Spinal cord (tissue), 10 donors: ENCODE measurements at places on chromosomes 4 and X.

- DNase-seq, result no peak
Observed at GRCh38 chrX:15207384-15207783, 62.5 kb downstream of the ASB9 start.

DNA sequence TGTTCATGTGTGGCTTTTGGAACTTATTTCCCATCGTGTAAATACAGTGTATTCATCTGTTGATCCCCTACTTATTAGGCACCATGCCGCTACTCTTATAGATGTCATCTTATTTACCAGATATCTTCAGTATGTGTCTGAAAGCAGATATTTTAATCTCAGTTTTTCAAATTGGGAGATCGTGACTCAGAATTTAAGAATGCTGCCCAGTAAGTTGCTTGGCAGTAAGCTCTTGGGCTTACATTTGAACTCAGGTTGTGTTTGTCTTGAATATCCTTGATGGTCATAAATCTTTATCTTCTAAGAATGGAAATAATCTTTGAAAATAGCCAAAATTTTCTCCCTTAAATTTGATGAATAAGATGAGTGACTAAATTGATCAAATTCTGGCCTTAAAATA is 45.9 kb upstream of the RPA4 start:
- DNase-seq, result no peak

GRCh38 chr4:81196126-81196650 is 18.8 kb downstream of the PRKG2 start:
- DNase-seq, result no peak

GRCh38 chr4:137993232-137993631 is 248.9 kb downstream of the SLC7A11 start:
- DNase-seq, result no peak

DNA sequence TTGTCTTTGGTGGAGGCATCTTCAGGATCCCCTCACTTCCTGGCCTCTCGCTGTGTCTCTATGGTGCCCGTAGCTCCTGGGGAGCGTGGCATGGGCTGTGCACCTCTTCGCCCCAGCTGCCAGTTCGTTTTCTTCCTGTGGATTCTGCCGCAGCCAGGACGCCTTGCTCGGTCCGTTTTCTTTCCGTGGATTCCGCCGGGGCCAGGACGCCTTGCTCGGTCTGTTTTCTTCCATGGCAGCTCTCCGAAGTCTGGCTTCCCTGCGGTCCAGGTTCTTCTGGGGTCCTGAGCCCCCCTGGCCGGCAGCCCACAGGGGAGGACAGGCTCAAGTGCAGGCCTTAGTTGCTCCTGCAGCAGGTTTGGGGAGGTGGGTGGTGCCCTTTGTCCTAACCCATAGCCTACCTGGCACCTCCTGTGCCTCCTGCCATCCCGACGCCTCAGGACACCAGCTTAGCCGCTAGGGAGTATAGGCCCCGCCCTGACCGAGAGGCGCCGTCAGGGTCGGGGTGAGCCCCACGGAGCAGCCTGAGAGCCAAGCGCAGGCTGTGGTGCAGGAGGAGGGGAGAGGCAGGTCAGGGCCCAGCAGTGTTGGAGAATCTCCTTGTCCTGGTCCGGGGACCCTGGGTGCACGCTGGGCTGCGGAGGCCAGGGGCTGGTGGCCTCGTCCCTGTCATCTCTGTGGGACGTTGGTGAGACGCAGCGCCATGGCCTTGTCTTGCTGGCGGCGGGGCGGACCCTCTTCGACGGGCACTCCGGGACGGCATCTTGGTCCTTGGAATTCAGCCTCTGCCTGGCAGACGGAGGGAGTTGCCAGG is 27.1 kb downstream of the UVSSA start:
- no peak for DNase-seq

- no peak for DNase-seq
Observed at GRCh38 chr4:141306331-141306730, 85.6 kb downstream of the ZNF330 start.

- no peak for DNase-seq
Observed at GRCh38 chr4:5722328-5722727, 11.3 kb downstream of the EVC start.

DNA sequence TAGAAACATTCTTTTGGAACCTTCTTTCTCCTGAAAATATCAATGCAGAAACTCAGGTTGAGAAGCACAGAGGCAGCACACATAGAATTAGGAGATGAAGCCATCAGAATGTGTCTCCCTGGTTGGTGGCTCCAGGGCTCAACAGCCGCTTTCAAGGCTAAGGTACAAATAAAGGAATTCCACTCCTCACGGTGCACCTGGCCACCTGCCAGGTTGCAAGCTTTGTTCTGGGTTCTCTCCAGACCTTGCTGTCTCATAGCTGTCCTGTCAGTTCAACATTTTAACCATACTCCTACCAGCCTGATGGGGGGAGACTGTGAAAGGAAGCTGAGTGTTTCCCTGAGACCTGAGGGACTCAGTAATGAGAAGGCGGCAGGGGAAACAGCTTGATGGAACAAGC is 96.3 kb upstream of the HPF1 start:
- no peak for DNase-seq

DNA sequence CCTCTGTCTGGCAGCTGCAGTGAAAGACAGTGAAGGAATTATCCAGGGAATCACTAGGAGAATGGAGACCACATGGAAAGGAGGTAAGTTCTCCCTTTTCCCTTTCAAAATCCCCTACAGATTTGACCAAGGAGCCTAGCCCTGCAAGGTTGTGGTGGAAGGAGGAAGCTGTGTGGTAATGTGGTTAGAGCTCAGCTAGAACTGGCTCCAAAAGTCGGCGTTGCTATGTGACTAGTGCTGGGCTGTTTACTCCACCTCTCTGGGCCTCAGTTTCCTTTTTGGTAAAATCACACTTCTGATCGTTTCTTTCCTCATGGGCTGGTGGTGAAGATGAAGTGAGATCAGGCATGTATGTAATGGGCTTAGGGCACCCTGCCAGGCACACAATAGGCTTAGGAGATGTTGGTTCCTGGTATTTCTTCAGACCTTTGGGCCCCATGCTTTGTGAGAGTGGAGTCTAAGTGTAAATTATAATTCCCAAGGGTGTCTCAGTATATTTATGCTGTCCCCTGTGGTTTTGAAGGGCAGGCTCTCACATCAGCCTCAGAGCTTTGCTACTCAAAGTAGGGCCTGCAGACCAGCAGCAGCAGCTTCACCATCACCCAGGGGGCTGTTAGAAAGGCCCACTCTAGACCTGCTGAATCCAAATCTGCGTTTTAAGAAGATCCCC is 183.7 kb upstream of the BCOR start:
- no peak for DNase-seq

GRCh38 chr4:69823481-69824186 is 36.3 kb downstream of the SULT1E1 start:
- no peak for DNase-seq

DNA sequence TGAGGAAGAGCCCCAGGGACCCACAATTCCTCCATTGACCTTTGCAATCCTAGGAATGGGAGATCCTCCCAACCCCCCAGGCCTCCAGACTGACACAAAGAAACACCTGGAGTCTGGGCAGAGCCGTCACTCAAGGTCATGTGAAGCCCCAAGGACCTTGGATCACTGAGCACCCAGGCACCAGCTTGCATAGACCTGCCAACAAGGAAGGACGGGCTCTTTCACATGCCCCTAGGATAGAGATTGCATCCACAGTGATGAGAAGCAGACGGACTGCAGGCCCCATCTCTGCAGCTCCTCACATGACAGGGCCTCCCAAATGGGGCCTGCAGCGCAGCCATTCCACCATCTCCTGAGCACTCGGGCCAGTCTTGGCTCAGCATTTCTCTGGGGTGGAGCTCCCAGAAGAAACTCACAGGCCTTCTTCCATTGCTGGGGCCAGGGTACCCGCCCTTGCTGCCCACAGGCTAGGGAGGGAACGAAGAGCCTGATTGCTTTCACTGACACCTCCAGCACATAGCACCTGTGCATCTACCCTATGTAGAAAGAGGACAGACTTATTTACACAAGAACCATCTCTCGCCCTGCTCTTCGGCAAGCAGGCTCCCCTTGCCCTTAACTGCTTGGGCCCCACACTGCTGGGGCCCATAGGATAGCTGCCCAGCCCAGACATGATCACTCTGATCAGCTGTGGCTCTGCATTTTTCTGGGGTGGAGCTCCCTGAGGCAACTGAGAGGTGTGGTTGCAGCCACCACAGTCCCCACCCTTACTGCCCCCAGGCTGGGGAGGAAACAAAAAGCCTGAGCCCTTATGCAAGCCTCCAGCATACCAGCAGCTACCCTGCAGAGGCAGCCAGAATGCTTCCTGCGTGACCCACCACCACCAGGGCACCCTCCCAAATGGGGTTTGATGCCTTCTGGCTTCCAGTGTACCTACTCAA is 185.7 kb upstream of the ZCCHC13 start:
- no peak for DNase-seq

DNA sequence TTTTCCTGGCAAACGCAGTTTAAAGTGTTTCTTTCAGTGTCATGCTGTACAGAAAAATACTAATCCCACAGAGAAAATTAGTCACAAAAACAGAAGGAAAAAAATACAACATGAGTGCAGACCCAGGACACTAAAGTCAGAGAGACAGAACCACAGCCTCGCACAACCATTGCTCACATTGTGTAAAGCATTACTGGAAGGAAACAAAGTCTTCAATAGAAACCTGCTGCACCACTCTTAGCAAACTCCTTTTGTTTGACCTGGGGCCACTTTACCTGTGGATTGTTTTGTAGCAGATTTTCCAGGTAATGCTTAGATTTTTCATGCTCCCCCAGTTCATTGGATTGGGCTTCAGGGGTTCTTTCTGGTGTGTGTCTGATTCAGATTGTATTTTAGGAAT is 131.8 kb upstream of the TMLHE start:
- DNase-seq, result no peak

GRCh38 chr4:139903845-139904244 is 238.2 kb downstream of the MGST2 start:
- DNase-seq, result no peak

GRCh38 chr4:42357325-42357724 is 40.0 kb upstream of the SHISA3 start:
- no peak for DNase-seq

- DNase-seq, result peak; percentile 29
Observed at GRCh38 chrX:111445485-111445884, 33.5 kb upstream of the DCX start.

GRCh38 chrX:8731559-8732395 is at the start of gene ANOS1:
ANOS1 (minus strand) TSS chrX:8732137; CDS start chrX:8732036, 101 bp downstream.
- peak; percentile 63 for DNase-seq

GRCh38 chr4:3047464-3048286 is 26.7 kb downstream of the HTT-AS start:
- no peak for DNase-seq

DNA sequence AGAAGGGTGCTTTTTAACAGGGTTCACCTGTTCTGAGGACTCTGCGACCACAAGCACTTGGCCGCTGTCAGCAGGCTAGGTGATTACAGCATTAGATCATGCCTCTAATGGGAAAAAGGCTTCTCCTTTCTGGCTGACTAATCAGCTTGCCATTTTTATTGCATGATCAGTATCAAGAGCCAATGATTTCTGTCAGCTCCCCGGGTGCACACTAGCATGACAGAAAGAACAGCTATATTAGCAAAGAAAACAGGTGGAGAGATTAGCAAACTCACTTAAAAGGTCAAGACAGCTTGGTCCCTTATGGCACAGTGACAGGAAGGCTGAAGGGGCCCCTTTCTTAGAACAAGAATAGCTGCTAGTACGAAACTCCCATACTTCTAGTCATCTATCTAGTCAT is 170.0 kb downstream of the SMIM20 start:
- no peak for DNase-seq

- no peak for DNase-seq
Observed at GRCh38 chr4:166481739-166482138, 608.7 kb downstream of the TLL1 start.

GRCh38 chrX:101397779-101398178 is 7.0 kb downstream of the RPL36A start:
- no peak for DNase-seq

DNA sequence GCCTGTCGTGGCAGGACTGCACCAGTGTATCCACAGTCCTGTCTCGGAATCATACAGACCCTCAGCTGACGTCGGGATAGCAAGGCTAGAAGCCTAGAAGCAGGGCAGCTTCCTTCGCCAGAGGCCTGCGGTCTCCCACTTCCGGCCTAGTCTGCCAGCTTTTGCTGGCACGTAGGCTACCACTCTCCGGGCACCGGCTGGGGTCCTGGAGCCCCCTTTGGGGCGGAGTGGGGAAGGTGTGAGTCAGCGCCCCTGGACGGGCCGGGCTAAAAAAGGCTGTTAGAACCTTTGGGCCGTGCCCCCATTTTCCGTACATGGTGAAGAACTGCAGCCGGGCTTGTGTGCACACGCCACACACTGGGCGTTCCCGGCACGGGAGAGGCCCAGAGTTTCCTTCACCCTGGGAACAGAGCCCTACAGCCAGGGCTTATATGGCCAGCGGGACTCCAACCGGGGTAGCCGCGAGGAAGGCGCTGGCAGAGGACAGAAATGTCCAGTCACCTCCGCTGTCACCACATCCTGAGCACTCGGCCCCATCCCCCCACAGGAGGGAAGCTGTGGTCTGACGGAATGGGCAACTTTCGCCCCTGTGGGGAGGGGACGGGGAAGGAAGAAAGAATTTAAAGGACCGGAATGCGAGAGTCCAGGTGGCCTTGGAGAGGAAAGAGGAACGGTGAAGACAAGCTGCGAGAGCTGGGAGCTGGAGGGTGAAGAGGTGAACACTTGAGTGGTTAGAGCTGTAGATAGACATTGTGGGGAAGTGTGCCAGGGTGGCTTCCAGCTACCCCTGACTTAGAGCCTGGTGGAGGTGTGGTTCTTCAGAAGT is 4.6 kb downstream of the MAGIX start:
- no peak for DNase-seq

DNA sequence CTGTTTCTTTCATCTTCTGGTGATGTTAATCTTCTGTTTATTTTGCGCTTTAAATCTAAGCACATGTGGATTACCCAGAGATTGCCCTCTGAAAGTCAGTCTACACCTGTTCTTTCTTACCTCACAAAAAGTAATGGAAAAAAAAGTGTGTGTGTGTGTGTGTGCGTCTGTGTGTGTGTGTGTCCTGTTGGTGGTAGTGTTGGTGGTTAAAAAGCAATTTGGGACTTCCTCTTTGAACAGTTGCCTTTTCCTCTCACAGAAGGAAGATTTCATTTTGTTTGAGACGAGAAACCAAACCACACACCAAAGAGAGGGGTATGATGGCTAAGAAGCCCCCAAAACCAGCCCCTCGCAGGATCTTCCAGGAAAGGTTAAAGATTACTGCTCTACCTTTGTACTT is at the start of gene STAP1:
STAP1 (plus strand) TSS at position 235 of the 400 bp plus-strand sequence; CDS start at position 318, 83 bp downstream.
- DNase-seq, result no peak

DNA sequence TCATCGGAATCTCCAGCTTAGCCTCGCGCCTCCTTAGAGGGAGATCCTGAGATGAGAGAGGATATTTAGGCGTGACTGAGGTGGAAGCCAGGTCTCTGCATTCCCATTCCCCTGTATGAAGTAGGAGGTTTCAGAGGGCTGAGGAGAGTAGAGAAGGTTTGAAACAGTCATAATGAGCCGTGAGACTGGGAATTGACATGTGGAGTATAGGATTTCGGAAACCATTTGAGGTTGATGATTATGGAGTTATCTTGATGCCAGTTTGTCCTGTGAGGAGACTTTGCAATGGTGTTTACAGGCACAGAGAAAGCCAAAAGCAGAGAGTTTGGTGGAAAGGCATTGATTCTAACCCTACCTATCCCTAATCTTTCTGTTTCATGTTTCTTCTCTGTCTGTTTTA is 2.0 kb downstream of the CHST7 start:
- no peak for DNase-seq

- DNase-seq, result no peak
Observed at GRCh38 chr4:188714907-188715306, 575.7 kb downstream of the TRIML1 start.
